ENCODE measurements at places on chromosomes 2 and 18. TPM values are rescaled to one million over a fixed set of nuclear protein-coding genes. Genes with fewer than 3 reads are reported as not detected.

- no peak for DNase-seq
Observed at GRCh38 chr2:204277226-204277625, 268.0 kb upstream of the PARD3B start.

DNA sequence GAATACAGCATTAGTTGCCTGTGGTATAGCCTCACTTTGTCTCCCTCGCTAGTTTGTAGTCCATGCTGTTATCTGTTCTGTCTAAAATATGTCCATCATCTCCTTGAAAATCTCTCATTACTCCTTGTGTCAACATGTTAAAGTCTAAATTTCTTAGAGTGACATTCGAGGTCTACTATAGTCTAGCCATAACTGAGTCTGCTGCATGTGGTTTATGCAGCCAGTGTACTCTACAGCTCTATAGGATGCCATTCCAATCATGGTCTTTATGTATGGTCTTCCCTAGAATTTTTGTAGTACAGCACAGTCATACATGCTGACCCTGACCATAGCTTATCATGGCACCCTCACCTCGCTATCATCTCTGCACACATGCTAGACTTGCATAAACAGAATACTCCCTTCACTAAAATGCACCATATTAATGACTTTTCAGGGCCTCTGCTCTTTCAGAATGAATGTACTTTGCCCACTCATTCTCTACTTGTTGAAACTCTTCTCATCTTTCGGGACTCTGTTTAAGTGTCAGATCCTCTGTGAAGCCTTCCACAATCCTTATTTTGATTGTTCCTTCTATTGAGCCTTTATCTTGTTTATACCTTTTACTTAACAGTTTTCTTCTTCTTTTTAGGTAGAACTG lies 12.8 kb downstream of the TANK start:
- DNase-seq: no peak

The MXD1 gene
- total RNA-seq: 35.1 TPM

DNA sequence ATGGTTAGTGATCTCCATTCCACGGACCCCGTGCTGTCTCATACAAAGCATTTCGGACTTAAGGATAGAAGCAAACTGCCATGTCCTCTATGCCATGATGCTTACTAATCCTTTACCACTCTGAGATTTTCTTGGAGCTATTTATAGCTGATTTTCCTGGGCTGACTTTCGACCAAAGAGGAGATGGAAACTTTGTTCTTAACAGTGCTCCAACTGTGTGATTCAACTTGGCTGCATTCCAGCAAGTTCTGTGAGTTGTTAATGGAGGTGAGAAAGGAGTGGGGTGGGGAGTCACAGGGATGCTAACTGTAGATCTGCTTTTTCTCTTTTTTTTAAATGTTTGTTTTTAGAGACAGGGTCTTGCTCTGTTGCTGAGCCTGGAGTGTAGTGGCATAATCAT lies 45.5 kb upstream of the MSH2 start:
- DNase-seq: no peak

The HK2 gene
- 46.2 TPM for total RNA-seq

The ZNF532 gene
- 46.6 TPM for total RNA-seq

GRCh38 chr2:233565685-233566140 lies 869 bp downstream of the USP40 start:
- no peak for DNase-seq

- DNase-seq: no peak
Observed at GRCh38 chr18:49534846-49535601, 26.8 kb upstream of the LIPG start.

GRCh38 chr2:31004257-31004656 lies 134.0 kb downstream of the GALNT14 start:
- no peak for DNase-seq

The ALKAL2 gene
- 5.7 TPM for total RNA-seq

DNA sequence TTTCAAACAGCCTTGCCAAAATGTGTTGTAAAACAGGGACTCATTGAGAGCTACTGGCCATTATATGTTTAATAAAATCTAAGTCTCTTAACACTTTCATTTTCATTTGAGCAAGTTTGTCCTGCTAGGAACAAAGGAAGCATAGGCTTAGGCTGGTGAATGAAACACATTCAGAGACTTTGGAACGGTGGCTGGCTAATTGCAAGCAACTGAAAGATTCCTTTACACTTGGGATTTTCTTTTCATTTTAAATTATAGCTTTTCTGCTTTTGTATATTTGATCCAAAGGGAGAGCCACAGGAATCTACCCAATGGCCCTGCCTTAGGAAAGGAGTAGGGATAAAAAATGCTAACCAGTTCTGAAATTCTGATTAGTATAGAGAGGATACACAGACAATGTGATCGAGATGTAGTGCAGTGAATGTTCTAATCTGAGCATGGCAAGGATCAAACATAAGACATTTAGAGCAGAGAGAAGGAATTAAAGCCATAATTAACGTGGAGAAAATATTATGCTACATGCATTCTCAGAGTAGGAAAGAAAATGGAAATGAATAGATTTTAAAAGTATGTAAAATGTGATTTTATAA lies 911.4 kb upstream of the SLC39A10 start:
- DNase-seq: no peak

The IL1RL2 gene
- 0.93 TPM for total RNA-seq

The RUFY4 gene
- 0.42 TPM for total RNA-seq

The PID1 gene
- total RNA-seq: 56.5 TPM

- no peak for DNase-seq
Observed at GRCh38 chr18:23971666-23972230, 42.8 kb upstream of the TTC39C start.

The AGAP1 gene
- 26.5 TPM for total RNA-seq

The FHL2 gene
- 36.3 TPM for total RNA-seq

The IL36A gene
- total RNA-seq: not detected

- no peak for DNase-seq
Observed at GRCh38 chr2:15890124-15890754, 50.1 kb upstream of the MYCN start.

DNA sequence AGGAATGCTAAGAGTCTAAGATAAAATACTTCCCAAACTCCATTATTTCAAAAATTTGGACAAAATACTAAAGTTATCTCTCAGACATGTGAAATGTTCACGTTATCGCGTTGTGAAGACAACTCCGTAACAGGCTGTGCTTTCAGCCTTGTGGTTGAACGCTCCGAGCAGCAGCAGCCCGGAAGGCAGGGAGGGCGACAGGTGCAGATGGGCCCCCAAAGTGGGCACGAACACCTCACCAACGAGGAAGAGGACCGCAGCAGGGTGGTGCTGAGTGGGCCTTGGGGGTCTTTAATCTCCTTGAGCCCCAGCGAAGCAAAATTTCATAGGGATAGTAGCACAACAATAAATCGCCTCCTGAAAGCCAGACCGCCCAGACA lies 1.0 kb upstream of the FAM110C start:
- no peak for DNase-seq

DNA sequence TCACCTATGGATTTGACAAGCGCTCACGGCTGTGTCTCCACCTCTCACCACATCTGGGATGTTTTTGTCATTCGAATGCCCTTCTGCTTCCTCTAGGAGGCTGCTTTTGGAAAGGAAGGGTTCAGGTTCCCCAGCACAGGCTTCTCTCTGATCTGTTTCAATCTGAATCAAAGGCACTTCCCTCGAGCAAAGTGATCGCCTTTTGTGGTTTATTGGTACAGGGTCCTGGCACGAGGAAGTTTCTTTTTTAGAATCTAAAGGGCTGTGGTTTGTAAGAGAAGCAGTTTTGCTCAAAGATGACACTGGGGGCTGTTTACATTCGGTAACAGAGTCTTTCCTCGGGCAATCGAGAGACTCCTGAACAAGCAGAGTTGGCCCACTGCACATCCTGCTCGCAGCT lies 145.0 kb downstream of the DAW1 start:
- no peak for DNase-seq

DNA sequence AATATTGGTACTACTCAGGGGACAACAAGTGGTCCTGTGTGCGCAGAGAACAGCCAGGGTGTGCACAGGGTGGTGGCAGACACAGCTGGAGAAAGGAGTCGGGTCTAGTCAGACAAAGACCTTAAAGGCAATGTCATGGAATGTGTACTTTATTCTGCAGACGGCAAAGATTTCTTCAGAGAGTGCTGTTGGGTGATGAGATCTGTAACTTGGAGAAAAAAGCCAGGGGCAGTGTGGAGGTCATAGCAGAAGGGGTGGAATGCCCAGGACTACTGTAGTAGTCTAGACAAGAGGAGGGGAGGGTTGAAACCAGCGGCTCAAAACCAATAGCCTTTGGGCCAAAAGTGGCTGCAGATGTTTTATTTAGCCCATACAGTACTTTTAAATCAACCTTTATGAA lies 121.3 kb upstream of the ZFP36L2 start:
- DNase-seq: no peak

The KCNJ3 gene
- not detected for total RNA-seq

DNA sequence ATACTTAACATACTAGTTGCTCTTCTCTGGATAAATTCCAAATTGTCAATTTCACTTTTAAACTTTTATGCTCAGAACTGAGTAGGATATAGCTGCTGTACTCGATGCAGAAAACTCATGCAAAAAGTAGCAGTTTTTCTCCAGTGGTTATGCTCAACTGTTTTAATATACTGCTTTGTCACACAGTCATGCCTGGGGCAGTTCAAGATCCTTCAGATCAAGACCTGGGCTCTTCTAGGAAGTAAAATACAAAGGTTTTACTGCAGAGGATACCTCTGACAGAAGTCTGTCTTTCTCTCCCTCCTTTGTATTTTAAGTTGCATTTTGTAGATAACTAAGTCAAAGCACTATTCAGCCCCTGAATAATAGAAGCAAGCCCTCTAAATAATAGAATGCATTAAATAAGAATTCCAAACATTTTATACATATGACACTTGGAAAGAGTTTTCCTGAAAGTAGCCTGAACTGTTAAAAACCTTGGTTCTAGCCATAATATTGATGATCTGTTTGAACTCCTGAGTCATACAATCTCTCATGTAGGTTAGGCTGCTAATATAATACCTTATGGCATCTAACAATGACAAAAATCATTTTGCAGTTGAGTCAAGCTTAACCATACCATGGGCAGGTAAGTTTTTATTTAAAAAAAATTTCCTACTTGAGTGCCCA lies 183.3 kb upstream of the TRIB2 start:
- DNase-seq: no peak

GRCh38 chr2:58131191-58132011 lies 84.8 kb downstream of the VRK2 start:
- DNase-seq: no peak

The ADGRF3 gene
- total RNA-seq: 0.19 TPM

GRCh38 chr2:41004700-41005099 lies 552.8 kb upstream of the SLC8A1 start:
- no peak for DNase-seq

The ANKRD36 gene
- 18.2 TPM for total RNA-seq

- DNase-seq: no peak
Observed at GRCh38 chr2:18522484-18523146, 37.8 kb downstream of the RDH14 start.

GRCh38 chr2:109636317-109636716 lies 22.2 kb downstream of the SOWAHC start:
- DNase-seq: no peak

GRCh38 chr18:2571200-2572170 lies at the start of the genes METTL4 and NDC80:
METTL4 (minus strand) TSS chr18:2571505; CDS start chr18:2567216, 4,289 bp downstream.
NDC80 (plus strand) TSS chr18:2571557; CDS start chr18:2572986, 1,429 bp downstream.
- peak; percentile 96 for DNase-seq

- DNase-seq: no peak
Observed at GRCh38 chr18:8778824-8779223, 73.5 kb downstream of the MTCL1 start.

DNA sequence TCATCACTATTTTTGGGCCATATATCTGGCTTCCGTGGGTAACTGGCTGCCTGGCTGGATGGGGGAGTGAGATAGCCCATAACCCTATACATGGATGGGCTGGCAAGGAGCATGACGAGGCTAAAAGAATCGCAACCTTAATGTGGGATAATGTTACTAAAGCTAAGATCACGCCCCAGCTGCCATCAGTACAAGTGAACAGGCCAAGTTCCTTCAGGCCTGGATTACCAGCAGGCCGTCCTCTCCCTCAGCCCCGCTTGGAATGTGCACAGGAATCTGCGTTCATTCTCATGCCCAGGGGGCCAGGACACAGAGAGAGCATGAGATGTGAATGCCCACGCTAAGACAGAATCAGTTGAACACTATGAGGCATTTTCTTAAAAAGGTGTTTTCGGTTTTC lies 34.7 kb downstream of the RMC1 start:
- DNase-seq: no peak

The L3MBTL4 gene
- total RNA-seq: 7.5 TPM

The CDCA7 gene
- total RNA-seq: 0.22 TPM

GRCh38 chr2:219405451-219405850 lies 12.7 kb upstream of the DES start:
- DNase-seq: no peak

DNA sequence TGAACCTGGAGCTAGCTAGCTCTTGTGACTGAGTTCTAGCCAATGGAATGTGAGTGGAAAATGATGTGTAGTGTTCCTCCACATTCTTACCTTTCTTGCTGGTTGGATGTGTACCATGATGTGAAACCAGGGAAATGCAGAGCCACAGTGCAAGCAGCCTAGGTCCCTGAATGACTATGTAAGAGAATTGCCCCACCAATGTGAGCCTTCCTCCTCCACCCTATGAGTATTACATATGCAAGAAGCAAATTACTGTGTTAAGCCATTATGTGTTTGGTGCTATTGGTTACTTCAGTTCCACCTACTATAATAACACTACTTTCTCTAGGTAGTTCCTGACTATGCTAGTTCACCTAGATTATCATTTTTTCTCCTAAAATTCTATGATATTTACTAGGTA lies 39.6 kb downstream of the LCLAT1 start:
- no peak for DNase-seq

GRCh38 chr2:201855356-201855755 lies 49.0 kb downstream of the CDK15 start:
- DNase-seq: no peak

The SLC4A1AP gene
- total RNA-seq: 18.0 TPM

The C2orf66 gene
- total RNA-seq: 0.26 TPM

- no peak for DNase-seq
Observed at GRCh38 chr2:67840460-67841068, 222.2 kb downstream of the C1D start.

The IL18R1 gene
- total RNA-seq: 18.2 TPM

DNA sequence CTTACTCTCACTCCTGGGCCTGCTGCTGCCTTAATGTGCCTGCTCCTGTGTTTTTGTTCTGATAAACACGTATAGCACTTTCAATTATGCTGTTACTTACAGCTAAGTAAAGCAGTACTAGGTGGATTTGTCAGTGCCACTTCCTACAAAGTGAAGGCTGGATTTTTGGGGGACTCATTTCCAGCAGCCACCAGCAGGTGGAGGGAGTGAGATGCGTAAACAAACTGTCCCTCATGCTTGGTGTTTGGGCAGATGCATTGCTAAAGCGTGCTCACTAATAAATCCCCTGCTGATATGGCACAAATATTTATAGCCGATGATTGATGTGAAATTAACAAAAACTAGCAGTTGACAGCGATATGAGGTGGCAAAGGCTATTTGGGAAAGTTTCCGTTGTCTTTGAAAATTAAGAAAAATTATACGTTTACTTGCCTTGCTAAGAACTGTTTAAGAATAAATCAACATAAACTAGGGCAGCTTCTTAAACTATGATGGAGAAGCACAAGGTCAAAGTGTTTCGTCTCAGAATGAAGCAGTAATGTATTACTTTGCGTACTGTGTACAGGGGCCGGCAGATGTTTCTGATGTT lies 101.7 kb downstream of the AGAP1 start:
- no peak for DNase-seq

- no peak for DNase-seq
Observed at GRCh38 chr18:43952398-43952797, 675.1 kb upstream of the SYT4 start.

- no peak for DNase-seq
Observed at GRCh38 chr2:209872675-209873074, 101.0 kb downstream of the UNC80 start.
